Endothelial cell (in vitro differentiated cells): ENCODE measurements at places on chromosomes 1 and 21.

GRCh38 chr1:70361727-70362398, 7.3 kb upstream of the ANKRD13C start:
- no peaks in the 10 kb centered on the region for H3K36me3 ChIP-seq
- peak; percentile 20 for DNase-seq
- no peaks in the 10 kb centered on the region for H3K27me3 ChIP-seq
- H3K4me3 ChIP-seq = no peak overlapping the region
- peaks cover 21% of the 10 kb centered on the region for H3K4me1 ChIP-seq
- peak overlapping the region; percentile 95 for H3K27ac ChIP-seq

DNA sequence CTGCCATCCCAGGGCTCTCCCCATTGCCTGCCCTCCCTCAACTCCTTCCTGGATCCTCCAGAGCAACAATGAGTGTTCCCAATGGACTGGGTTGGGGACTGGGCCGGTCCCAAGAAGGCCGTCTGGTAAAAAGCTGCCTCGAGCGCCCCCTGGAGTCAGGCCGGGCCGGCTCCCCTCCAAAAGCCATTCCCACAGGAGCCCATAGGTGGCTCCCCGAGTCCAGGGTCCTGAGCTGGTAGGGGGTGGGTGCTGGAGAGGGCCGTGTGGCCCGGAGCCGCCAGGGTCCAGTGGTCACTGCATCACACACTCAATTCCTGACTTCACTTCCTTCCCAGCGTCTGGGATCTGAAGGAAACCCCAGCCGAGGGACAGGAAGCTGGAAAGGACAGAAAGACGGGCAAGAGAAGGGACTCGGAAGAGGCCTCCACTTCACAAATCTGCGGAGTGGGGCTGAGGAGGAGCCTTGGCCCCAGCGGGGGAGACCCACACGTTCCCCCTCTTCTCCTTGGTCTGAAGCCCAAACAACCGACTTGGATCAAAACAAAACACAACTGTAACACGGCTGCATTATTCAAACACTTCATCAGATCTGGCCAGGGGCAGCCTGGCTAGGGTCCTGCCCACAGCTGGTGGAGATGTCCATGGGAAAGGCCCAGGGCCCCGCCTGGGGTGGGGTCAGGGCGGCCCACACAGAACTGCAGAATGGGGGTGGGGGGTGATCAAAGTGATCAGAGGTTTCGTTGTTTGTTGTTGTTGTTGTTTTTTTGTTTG, 10.9 kb upstream of the ALDH4A1 start:
- peaks cover 3% of the 10 kb centered on the region for H3K27me3 ChIP-seq
- H3K4me3 ChIP-seq = peak overlapping the region; percentile 56
- H3K27ac ChIP-seq = peak overlapping the region; percentile 90
- H3K36me3 ChIP-seq = peaks cover 15% of the 10 kb centered on the region
- H3K4me1 ChIP-seq = peaks cover 38% of the 10 kb centered on the region

- no peaks in the 10 kb centered on the region for H3K4me1 ChIP-seq
- H3K36me3 ChIP-seq = no peaks in the 10 kb centered on the region
- H3K27me3 ChIP-seq = no peaks in the 10 kb centered on the region
- DNase-seq = no peak
- H3K27ac ChIP-seq = no peak overlapping the region
Measured at GRCh38 chr1:67204298-67204980, 38.2 kb downstream of the IL23R start.

DNA sequence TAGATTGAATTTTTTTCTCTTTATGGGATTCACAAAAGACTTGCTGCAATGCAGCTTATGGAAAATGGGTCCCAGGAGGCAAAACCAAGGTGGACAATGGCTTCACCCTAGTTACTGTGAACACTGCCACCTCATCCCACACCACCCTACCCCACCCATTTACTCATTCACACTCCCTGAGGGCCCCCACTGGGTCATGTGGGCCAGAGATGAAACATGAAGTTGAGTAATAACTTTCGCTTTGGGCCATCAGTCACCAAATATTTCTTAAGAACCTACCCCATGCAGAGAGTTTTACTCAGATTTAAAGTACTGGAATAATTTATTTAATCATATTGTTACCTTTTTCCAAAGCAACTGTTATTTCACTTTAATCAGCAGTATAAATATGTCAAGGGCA, 191.8 kb downstream of the TPR start:
- no peaks in the 10 kb centered on the region for H3K4me1 ChIP-seq
- H3K4me3 ChIP-seq = no peak overlapping the region
- H3K27me3 ChIP-seq = peaks cover 6% of the 10 kb centered on the region
- H3K36me3 ChIP-seq = no peaks in the 10 kb centered on the region
- no peak overlapping the region for H3K27ac ChIP-seq

DNA sequence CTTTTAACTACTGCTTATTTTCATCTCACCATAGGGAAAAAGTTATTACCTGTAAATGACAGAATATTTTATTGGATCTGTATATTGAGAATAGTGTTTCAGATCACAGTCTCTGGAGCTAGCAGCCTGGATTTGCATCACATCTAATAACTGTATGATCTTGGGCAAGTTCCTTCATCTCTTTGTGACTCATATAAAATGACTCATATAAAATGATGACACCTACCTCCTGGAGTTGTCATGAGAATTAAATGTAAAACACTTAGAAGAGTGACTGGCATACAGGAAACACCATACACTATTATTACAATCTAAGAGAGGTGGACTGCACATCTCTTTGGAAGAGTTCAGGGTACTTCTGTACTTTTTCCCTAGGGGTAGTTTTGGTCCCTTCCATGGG, 421.3 kb downstream of the NEGR1 start:
- no peak overlapping the region for H3K4me3 ChIP-seq
- peaks cover 7% of the 10 kb centered on the region for H3K4me1 ChIP-seq
- no peaks in the 10 kb centered on the region for H3K36me3 ChIP-seq
- no peak overlapping the region for H3K27ac ChIP-seq
- DNase-seq = no peak

DNA sequence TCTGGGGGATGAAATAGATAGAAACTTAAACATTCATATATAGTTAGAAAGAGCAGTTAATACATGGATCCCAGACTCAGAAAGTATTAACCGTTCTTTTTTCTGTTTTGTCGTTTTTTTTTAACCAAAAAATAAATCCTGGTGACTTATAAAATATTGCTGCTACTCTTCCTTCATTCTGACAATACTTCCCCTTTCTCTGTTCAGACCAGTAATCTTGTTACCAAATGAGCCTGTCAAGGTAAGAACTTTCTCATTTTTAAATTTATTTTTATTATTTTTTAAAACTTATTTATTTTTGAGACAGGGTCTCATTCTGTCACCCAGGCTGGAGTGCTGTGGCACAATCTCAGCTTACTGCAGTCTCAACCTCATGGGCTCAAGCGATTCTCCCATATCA, 13.7 kb downstream of the PTPN22 start:
- H3K36me3 ChIP-seq = no peaks in the 10 kb centered on the region
- peaks cover 6% of the 10 kb centered on the region for H3K4me1 ChIP-seq
- no peak overlapping the region for H3K4me3 ChIP-seq
- no peak for DNase-seq

- peaks cover 2% of the 10 kb centered on the region for H3K27me3 ChIP-seq
- H3K4me3 ChIP-seq = no peak overlapping the region
- no peak for DNase-seq
- H3K4me1 ChIP-seq = peaks cover 2% of the 10 kb centered on the region
Measured at GRCh38 chr1:1623631-1624442, 8.1 kb upstream of the MMP23B start.

- no peak overlapping the region for H3K27ac ChIP-seq
- no peaks in the 10 kb centered on the region for H3K27me3 ChIP-seq
- no peaks in the 10 kb centered on the region for H3K36me3 ChIP-seq
- no peaks in the 10 kb centered on the region for H3K4me1 ChIP-seq
- DNase-seq = no peak
- no peak overlapping the region for H3K4me3 ChIP-seq
Measured at GRCh38 chr1:118360817-118361216, 175.8 kb upstream of the SPAG17 start.

- H3K27me3 ChIP-seq = no peaks in the 10 kb centered on the region
- H3K36me3 ChIP-seq = no peaks in the 10 kb centered on the region
- no peak overlapping the region for H3K27ac ChIP-seq
- no peak overlapping the region for H3K4me3 ChIP-seq
Measured at GRCh38 chr21:35436899-35437298, 387.8 kb upstream of the RUNX1 start.

GRCh38 chr1:246302711-246303317, 204.3 kb downstream of the SMYD3 start:
- peaks cover 13% of the 10 kb centered on the region for H3K4me1 ChIP-seq
- DNase-seq = no peak
- no peaks in the 10 kb centered on the region for H3K36me3 ChIP-seq
- no peak overlapping the region for H3K4me3 ChIP-seq
- peaks cover 2% of the 10 kb centered on the region for H3K27me3 ChIP-seq

DNA sequence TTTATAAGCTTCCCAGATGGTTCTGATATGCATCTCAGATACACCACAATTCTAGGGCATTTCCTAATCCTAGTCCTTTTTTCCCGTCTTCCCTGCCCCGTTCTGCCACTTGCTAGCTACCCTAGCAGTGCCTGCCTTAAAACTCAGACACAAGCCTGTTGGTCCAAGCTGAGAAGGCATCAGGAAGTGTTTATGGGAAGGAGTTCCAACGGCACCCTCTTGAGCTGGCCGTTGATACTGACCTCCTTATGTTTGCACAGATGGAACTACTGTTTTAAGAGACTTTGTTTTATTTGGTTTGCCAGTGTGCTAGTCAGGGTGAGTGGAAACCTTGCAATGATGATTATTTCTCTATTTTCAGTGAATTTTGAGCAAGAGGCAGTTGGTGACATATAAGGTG, 67.2 kb downstream of the UCK2 start:
- no peak for DNase-seq
- peaks cover 65% of the 10 kb centered on the region for H3K36me3 ChIP-seq
- peaks cover 31% of the 10 kb centered on the region for H3K4me1 ChIP-seq
- peaks cover 7% of the 10 kb centered on the region for H3K27me3 ChIP-seq
